ENCODE measurements at places on chromosomes 2 and 18.

DNA sequence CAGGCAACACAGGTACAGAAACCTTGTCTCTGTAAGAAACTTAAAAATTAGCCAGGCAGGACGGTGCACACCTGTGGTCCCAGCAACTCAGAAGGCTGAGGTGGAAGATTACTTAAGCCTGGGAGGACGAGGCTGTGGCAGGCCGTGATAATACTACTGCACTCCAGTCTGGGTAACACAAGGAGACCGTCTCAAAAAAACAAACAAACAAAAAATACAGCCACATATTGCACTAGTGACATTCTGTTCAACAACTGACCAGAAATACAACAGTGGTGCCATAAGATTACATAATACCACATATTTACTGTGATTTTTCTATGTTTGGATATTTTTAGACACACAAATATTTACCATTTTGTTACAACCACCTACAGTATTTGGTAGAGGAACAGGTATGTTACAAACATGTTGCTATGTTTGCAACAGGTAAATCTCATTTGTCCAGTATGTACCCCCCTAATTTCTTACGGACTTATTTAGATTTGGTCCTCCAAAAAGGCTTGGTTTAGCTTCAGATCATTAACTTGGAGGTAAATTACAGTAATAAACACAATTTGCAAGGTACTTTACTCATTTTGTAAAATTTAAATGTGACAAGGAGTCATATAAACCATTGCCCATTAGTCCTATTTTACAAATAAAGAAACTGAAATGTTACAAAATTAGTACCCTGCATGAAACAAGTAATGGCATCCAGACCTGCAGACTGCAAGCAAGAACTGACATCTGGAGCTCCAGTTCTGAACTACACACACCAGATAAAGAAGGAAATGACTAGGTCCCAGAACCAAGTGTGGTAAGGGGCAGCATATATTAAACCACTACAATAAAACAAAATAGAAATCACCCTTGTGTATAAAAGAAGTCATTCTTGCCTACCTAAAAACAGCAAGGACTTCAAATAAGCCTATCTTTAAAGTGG lies 36.8 kb downstream of the TRIP12 start:
- DNase-seq: no peak

GRCh38 chr2:172101821-172102390 lies 794 bp downstream of the DLX2 start:
- DNase-seq: no peak

DNA sequence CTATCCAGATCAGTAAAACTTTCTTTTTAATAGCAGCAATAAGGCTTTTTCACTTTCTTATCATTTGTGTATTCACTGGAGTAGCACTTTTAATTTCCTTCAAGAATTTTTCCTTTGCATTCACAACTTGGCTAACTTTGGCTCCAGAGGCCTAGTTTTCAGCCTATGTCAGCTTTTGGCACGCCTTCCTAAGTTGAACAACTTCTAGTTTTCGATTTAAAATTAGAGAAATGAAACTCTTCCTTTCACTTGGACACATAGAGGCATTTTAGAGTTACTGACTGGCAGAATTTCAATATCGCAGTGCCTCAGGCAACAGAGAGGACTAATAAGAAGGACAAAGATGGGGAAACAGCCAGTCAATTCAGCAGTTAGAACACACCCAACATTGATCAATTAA lies 577.4 kb downstream of the DSC3 start:
- no peak for DNase-seq

- no peak for DNase-seq
These were observed 25.7 kb upstream of the ID2 start for GRCh38 chr2:8656160-8656641.

DNA sequence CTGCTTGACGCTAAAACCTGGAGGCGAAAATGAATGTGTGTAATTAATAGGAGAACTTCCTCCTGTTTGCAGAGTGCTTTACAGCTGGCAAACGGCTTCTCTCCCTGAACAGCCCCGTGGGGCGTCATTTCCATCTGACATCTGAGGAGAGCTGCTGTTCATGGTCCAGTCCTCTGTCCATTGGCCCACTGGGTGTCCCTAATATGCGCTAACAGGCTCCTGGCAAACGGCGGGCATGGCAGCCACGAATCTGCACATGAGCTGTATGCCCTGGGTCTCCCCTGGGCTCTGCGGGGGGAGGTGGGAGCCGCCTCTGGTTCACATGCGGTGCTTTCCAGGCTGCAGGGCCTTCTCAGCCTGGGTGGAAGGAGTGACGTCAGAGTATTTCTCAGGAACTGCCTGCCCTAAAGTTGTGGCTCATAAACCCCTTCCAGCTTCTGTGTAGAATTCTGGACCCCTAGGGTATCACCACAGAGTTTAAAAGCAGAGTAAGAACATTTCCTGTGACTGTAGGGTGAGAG lies 73.2 kb downstream of the LRRFIP1 start:
- no peak for DNase-seq

DNA sequence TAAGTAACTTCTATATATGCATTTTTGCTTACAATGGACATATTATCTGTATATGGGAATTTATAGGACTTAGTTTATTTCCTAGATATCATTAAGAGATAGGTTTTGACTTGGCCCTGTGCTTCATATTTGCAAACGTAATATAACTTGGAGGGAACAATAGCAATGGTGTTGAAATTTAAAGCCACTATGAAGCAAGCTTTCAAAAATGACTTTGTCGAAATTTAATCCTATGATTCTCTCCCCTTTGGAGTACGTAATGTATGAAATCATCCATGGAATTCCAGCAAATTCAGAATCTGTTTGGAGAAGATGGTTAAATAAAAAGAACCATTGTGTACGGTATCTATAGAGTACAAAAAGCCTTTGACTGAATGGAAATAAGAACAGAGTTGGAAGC lies 486.3 kb downstream of the ARHGAP15 start:
- no peak for DNase-seq

GRCh38 chr2:134220344-134220974 lies 33.4 kb upstream of the MGAT5 start:
- no peak for DNase-seq

GRCh38 chr2:163368655-163369054 lies 367.2 kb downstream of the FIGN start:
- no peak for DNase-seq

GRCh38 chr2:128549646-128550260 lies 231.1 kb upstream of the HS6ST1 start:
- DNase-seq: no peak

GRCh38 chr18:8854550-8854949 lies 149.2 kb downstream of the MTCL1 start:
- DNase-seq: no peak

GRCh38 chr2:53381271-53381670 lies 386.3 kb upstream of the CHAC2 start:
- no peak for DNase-seq

DNA sequence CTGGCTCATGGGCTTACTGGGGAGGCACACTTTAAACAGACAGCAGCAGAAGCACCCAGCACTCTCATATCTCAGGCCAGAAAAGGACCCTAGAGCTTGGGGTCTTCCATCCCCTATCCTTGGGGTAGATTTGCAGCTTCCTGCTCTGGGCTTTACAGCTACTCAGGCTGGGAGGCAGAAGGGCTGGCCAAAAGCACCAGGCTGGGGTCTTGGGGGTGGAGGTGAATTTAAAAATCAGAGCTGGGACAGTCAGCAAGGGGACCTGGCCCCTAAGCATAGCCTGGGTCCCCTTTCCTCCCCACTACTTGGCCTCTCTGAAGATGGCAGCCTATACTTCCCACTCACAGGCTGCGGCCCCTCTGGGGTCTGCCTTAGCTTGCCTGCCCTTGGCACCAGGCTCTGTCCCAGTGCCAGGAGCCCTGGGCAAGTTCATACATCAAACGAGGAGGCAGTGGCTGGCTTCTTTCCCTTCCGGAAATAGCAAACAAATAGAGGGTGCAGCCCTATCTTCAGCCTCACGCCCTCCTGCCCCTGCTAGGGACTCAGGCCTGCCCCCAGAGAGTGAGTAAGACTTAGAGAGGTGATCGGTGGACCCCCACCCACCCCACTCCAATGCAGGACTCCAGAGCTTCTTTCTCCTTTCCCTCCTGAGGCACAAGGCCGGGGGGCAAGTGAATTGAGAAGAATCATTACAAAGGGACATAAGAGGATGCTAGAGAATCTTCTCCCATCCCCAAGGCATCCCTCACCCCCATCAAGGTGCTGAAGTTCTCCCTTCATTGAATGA lies 26.0 kb upstream of the TNS1 start:
- no peak for DNase-seq

- no peak for DNase-seq
These were observed 82.5 kb downstream of the CERS6 start for GRCh38 chr2:168538534-168538933.

DNA sequence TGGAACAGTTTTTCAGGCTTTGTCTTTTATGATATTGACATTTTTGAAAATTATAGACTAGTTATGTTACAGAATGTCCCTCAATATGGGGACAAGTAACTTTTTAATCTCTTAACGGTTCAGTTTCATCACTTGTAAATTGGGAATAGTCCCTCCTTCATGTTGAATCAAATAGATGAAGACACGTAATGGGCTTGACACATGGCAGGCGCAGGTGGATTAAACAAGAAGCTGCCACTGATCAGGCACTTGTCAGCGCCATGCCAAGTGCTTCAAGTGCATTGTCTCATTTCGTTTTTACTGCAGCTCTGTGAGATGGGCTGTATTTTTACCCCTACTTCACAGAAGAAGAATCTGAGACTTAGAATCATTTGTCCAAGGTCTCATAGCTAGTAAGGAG lies 9.5 kb upstream of the SMAD4 start:
- no peak for DNase-seq

DNA sequence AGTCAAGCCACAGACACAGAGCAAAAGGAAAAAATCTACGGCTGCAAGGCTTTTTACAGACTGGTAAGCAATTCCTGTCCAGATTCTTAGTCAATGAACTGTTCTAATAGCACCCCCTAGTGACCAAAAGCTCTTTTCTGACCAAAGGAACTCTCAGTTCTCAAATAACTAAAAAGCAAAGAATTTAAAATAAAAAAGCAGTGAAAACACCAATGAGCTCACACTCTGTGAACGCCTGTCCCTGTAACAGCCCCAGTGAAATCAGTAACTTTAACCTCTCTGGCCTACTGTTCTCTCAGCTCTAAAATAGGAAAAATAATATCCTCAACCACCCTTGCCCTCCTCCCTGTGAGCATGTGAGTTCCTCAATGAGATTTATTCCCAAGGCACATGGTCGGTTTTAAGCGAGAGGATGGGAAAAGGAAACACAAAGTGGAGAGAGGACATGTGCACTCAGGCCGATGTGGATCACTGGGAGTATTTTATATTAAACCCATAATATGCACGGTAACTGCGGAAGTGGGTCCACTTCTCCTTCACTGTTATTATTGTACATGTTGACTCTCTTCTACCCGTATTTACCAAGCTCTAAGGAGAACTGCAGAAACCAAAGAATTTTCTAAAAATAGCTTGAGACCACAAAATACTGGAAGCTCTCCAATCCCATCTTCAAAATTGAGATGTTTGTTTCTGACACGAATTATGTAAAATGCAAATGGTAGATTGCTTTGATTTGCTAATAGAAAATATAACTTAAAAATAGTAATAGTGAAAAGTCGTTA lies 128.5 kb downstream of the STK39 start:
- DNase-seq: peak; percentile 73

DNA sequence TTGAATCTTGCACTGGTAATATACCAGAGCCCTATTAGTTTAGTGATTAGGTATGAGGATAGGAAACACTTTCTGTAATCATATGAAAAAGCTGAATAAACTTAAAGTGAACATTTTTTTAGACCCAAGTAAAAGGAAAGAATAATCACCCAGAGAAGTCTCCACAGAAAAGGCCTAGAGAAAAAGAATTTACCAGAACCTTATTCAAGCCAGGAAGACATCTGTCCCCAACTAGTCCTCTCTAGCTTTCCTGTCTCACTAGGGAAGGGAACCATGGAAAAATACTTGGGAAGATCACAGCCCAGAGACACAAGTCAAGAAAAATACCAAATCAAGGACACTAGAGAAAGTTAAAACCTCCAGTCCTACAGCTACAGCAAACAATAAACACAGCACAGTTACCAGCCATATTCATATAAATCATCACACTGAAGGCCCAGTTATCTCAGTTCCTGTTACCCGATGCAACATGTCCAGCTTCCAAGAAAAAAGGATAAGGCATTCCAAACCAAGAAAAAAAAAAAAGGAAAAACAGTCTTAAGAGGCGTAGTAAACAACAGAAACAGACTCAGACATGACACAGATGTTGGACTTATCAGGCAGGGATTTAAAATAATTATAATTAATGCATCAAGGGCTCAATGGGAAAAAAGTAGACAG lies 461.5 kb downstream of the IRS1 start:
- no peak for DNase-seq

- no peak for DNase-seq
These were observed 63.0 kb downstream of the RBM43 start for GRCh38 chr2:151198645-151199044.

DNA sequence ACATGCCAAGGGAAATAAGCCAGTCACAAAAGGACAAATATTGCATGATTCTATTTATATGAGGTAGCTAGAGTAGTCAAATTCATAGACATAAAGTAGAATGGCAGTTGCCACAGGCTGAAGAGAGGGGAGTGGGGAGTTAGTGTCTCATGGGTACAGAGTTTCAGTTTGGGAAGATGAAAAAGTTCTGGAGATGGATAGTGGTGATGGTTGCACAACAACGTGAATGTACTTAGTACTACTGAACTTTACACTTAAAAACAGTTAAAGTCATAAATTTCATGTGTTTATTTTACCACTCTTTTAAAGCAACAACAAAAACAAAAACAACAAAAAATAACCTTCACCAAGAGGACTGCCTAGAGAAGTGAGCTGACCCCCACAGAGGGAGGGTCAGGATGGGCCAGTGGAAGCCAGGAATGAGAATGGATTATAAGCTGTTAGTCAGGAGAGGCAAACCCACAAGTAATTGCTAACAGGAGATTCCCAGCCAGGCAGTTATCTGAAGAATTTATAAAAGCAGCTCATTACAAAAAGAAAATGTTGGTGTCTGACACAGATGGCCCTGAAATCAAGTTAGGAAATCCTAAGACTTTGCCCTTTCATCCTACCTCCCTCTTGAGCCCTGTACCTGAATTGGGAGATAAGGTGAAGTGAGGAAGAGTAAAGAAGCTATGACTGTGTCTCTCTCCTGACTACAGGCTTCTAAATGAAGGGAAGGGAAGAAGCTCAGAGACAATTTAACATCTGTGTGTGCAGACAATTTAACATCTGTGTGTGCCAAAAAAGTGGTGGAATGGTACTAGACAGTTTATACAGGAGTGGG lies 263.4 kb downstream of the PDE11A start:
- DNase-seq: no peak

DNA sequence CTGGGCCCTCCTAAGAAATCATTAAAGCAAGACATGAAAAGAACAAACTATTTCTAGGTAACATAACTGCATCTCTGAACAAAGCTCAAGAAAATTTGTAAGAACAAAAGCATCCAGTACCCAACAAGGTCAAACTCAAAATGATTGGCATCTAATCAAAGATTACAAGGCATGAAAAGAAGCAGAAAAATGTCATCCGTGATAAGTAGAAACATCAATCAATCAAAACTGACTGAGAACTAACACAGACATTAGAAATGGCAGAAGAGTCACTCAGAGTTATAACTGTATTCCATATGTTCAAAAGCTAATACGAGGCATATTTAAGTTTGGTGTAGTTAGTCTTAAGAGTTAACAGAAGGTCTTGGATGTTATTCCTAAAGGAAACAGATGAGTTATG lies 80.9 kb downstream of the VWA3B start:
- DNase-seq: no peak

Measured in NCI-H2171 (cell line).